ENCODE measurements at places on chromosomes 16 and 17.

- DNase-seq = peak; percentile 61
Measured at GRCh38 chr17:13735861-13736260, 134.1 kb upstream of the HS3ST3A1 start.

GRCh38 chr16:66382171-66382965 is 15.9 kb downstream of the CDH5 start:
- DNase-seq = peak; percentile 85

GRCh38 chr16:450385-450784 is 24.9 kb downstream of the RAB11FIP3 start:
- DNase-seq = no peak

GRCh38 chr17:52024300-52024870 is 134.1 kb downstream of the CA10 start:
- DNase-seq = peak; percentile 55

GRCh38 chr16:17396762-17397498 is 73.8 kb downstream of the XYLT1 start:
- no peak for DNase-seq

DNA sequence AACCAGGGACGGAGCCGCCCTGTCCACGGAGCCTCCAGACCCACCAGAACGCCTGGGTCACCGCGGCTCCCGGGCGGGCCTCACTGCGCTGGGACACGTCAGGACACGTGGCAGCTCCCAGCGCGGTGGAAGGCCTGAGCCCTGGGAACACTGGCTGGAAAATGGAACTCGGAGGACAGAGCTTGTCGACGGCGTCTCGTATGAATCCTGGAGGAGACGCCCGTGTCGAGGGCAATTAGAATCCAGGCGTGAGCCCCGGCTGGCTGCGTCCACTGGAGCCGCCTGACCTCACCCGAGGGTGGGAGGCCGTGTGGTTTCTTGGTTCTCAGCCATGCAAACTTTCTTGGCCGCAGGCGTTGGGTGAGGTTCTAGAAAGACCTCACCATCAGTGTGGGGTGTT is 173.9 kb downstream of the LAT start:
- no peak for DNase-seq

DNA sequence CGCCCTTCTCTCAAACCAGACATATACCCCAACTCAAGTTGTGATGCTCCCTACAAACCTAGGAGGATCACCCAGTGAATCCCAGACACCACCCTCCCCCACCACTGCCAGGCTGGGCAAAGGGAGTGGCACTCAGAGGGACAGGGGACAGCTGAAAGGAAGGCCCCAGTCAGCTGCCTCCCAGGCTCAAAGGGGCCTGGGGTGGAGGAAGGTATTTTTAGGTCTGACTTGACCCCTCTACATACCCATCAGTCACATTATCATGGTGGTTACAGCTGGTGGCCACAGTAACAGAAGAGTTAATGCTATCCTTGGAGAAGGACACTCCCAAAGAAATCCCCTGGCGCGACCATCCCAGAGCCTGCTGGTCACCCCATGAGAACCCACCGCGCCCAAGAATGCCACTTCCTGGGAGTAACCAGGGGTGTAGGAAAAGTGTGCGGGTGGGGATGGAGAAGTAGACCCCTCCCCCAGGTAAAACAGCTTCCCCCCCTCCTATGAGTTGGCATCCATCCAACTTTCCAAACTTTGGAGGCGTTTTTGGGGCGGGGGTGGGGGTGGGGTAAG is 1.1 kb downstream of the CACNB1 start:
- DNase-seq = no peak

DNA sequence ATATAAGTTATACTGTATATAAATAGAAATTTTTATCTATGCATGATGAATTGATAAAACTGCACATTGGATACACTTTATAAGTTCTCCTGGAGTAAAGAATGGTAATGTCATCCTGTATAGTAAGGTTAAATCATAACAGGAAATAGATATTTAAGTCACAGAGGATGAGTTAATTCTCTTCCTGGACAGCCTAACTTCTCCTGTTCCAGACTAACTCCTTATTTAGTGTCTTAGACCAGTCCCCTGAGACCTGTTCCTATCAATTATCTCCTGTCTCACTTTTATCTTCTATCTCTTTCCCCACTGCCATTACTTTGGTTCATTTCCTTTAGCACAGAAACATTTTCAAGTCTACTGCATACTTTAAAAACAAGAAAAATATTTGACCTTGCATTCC is 46.5 kb downstream of the SSH2 start:
- peak; percentile 41 for DNase-seq

- DNase-seq = no peak
Measured at GRCh38 chr17:79911430-79912399, 72.5 kb upstream of the CBX4 start.

GRCh38 chr16:50251375-50252081 is 14.8 kb upstream of the ADCY7 start:
- DNase-seq = peak; percentile 84

DNA sequence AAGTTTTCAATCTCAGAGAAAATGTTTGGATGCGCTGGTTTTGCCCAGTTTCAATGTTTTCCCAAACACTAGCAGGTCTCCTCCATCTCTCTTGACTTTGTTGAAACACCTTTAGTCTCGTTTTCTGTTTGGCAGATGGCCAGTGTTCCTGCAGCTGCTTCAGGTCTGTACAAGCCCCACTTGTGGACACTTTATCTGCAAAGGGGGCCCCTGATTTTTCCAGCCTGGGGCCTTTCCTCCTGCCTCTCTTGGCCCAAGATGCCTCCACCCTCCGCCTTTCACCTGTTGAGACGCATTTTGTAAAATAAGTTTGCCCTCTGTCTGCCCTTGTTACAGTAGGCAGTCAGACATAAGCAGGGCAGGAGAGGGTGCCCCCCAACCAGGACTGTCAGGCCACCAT is 21.8 kb upstream of the PRM1 start:
- no peak for DNase-seq

DNA sequence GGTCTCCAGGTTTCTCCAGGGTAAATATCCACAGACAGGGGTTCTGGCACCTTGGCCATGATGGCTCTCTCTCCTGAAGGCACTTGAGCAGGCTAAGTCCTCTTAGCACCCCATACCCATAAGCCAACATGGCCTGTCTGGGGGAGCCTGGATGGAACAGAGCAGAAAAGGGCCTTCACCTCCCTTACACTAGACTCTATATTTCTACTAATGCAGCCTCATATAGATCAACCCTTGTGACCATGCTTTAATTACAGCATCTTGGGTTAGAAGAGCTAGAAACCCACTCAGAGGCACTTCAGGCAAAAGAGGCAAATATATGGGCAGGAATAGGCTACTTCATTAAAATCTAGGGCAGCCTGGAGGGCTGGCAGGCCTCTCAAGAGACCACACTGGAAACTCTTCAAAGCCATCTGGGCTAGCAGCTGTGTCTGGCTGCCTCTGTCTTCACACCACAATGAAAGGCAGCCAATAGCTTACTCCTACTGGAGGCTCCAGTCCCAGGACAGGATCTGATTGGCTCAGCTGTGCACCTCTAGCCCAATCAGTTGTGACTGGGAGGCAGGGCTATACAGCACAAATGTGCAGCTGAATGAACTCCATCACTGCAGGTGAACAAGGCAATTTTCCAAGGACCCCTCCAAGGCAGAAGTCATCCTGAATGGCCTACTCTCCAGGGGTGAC is 4.7 kb upstream of the CDT1 start:
- DNase-seq = no peak

DNA sequence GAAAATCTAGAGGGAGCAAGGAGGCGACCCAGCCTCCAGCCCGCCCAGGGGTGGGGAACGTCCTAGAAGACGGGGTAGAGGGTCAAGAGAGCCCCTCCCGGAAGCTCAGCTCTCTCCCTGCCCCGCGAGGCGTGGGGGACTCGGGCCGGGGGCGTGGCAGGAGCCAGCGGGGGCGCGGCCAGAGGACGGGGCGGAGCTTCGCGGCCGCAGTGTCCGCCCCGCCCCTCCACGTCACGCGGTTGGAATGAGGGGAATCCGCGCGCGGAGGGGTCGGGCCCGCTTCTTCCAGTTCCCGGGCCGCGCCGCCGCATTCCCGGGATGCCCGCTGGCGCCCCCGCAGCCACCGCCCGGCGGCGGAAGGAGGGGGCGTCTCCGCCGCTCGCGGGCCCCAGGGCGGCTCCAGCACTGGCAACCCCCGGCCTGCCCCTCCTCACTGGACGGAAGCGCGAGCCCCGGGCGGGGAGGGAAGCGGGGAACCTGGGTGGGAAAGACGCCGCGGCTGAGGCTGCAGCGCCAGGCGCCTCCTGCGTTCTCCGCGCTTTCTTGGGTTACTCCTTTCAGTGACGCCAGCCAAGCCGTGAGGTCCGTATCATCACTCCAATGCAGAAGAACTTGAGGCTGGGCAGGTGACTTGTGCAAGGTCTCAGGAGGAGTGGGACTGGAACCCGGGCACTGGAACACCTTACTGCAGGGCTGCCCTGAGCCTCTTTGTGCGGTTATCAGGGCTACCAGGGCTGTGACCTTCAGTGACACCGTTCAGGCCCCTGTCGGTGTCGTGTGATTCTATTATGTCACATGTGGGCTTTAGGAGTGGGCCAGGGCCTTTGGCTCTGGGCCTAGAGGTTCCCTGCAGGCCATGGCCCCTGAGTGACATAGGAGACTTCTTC is 4.3 kb downstream of the MYO1C start:
- peak; percentile 91 for DNase-seq

GRCh38 chr16:10541366-10541765 is 39.0 kb downstream of the EMP2 start:
- DNase-seq = no peak

- DNase-seq = peak; percentile 6
Measured at GRCh38 chr16:2883458-2883908, 468 bp downstream of the FLYWCH2 start.

- DNase-seq = no peak
Measured at GRCh38 chr16:49932434-49932833, 76.5 kb upstream of the ZNF423 start.

GRCh38 chr16:24302636-24303035 is 46.5 kb downstream of the CACNG3 start:
- DNase-seq = no peak

DNA sequence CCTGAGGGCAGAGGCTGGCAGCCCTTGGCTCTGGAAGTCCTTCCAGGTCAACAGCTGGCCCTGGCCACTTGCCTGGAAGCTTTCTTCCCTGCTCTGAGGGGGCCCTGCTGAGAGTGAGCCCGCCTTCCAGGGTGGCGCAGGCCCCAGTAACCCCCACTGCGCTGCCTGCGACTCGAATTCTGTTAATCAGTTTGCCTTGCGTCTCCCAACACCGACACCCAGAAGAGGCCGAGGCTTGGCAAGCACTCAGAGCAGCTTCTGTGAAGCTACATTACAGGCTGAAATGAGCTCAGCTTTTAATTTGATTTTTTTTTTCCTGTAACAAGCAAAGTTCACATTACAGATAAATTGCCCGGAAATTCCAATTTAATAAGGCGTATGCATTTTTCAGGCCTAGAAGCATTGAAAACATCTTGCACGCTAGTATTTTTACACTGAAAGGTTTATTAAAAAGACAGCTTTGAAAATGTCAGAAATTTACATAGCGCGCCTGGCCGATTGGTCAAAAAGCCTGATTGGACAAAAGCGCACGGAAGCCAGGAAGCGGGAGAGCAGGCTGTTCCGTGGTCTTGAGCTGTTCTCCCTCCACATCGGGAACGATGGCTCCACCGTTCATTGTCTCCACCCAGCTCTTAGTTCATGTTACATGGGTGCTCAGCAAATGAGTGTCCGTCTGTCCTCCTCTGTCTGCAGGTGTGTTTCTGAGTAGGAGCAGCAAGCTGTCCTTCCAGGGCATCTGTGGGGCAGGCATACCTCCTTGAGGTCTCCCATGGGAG is 65.5 kb upstream of the HSBP1 start:
- DNase-seq = no peak

DNA sequence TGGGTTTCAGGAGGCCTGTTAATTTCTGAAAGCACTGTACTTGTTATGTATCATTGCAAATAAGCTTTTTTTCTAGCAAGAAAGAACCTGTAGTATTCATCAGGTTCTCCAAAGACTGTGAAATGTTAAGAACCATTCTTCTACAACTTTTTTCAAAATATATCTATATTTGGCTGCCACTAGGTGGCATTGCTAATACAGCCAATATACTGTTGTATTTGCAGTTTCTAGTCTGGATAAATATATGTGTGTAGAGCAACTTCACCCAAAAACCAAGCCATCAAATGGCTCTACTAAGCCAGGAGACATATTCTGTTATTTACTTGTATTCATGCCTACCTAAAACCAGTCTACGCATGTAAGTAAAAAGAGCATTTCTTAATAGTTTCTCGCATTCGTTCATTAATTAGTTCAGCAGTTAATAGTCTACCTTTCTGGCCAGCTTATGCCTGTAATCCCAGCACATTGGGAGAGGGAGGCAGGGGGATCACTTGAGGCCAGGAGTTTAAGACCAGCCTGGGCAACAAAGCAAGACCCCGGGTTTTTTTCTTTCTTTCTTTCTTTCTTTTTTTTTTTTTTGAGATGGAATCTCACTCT is 39.5 kb downstream of the VMP1 start:
- DNase-seq = peak; percentile 55

GRCh38 chr17:77444984-77445759 is 304.4 kb downstream of the SEC14L1 start:
- DNase-seq = peak; percentile 71

GRCh38 chr17:58231641-58232040 is 6.7 kb upstream of the LPO start:
- peak; percentile 58 for DNase-seq

GRCh38 chr17:1732833-1733321 is 8.4 kb downstream of the WDR81 start:
- no peak for DNase-seq

- no peak for DNase-seq
Measured at GRCh38 chr16:89084814-89085612, 8.6 kb upstream of the ACSF3 start.

- no peak for DNase-seq
Measured at GRCh38 chr16:87384162-87384874, 742 bp upstream of the FBXO31 start.

All from fibroblast of skin of abdomen (primary cell).